Thoracic aorta (tissue), 2 donors: ENCODE measurements at places on chromosomes 1 and 21. TPM values are rescaled to one million over a fixed set of nuclear protein-coding genes. Genes with fewer than 3 reads are reported as not detected.

DNA sequence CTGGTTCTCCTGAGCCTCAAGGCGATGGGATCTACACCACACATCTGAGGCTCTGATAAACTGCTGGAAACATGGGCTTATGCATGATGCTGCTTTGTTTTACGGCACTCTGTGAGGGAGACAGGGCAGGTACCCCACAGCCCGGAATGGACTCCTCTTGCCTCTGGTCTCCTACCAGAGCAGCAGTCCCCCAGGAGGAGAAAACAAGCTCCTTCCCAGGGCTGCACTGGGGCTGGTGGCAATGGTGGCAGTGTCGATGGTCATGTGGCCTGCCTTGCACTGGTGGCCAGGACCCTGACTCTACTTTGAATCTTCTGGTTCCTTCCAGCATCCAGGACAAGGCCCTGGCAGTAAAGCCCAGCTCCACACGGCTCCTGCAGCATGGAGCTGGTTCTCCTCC is 79.4 kb downstream of the TOMM20 start:
- H3K27me3 ChIP-seq = no peaks in the 10 kb centered on the region
- H3K4me3 ChIP-seq = no peak overlapping the region
- no peak for DNase-seq
- peaks cover 21% of the 10 kb centered on the region for H3K4me1 ChIP-seq

DNA sequence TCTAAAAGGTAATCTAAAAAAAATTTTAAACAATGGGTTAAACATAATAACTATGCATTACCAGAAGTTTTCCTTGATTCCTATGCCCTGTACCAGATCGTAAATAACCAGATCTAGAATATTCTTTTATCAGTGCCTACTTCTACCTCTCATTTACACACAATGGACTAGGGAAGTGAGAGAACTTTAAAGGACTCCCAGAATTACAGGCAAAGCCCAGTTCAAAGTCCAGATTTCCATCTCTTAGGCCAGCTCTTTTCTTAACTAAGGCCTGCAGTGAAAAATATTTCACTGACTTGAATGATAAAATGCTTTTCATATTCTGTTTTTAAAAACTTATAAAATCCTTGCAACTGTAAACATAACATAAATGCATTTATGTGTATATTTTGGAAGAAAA is 32.6 kb downstream of the ESRRG start:
- no peak overlapping the region for H3K27ac ChIP-seq
- H3K36me3 ChIP-seq = no peaks in the 10 kb centered on the region
- H3K4me3 ChIP-seq = no peak overlapping the region
- H3K27me3 ChIP-seq = no peaks in the 10 kb centered on the region
- DNase-seq = no peak

DNA sequence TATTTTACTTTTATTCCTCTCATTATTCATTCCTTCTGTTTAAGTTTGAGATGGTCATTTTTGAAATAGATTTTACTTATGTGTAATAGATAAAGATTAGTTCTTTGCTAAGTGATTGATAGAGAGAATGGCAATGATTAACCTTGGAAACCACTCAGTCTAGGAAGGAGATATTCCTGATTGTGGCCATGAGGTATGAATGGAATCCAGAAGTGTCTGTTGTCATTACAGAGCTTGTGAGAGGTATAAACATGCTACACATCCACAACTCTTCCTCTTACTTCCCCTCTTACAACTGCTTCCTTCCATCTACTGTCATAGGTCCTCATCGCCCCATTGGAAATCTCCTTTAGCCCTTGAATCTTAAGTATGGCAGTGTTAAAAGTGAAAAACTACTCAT is 988.8 kb upstream of the B3GALT2 start:
- H3K36me3 ChIP-seq = no peaks in the 10 kb centered on the region
- H3K4me1 ChIP-seq = no peaks in the 10 kb centered on the region
- no peak overlapping the region for H3K4me3 ChIP-seq
- no peak overlapping the region for H3K27ac ChIP-seq
- no peak for DNase-seq
- H3K27me3 ChIP-seq = no peaks in the 10 kb centered on the region

DNA sequence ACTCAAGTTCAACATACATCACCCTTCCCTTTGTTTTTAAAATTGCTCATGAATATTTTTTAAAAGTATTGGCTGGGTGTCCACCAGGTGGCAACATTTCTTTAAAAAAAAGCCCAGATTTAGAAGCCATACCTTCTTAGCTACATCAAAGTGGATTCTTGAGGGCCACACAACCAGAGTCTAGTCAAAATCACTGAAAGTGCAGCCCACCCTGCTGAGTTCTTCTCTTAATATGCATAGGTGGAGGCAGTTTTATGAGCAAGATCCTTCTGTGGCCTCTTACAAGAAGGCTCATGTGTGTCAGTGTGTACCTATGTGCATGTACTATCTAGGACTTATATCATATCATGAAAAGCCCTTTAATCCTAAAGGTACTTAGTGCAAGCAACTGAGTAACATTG is 16.9 kb upstream of the GNG12 start:
- no peak overlapping the region for H3K4me3 ChIP-seq
- H3K36me3 ChIP-seq = no peaks in the 10 kb centered on the region
- H3K27me3 ChIP-seq = no peaks in the 10 kb centered on the region
- no peak for DNase-seq
- peaks cover 12% of the 10 kb centered on the region for H3K4me1 ChIP-seq
- H3K27ac ChIP-seq = no peak overlapping the region

DNA sequence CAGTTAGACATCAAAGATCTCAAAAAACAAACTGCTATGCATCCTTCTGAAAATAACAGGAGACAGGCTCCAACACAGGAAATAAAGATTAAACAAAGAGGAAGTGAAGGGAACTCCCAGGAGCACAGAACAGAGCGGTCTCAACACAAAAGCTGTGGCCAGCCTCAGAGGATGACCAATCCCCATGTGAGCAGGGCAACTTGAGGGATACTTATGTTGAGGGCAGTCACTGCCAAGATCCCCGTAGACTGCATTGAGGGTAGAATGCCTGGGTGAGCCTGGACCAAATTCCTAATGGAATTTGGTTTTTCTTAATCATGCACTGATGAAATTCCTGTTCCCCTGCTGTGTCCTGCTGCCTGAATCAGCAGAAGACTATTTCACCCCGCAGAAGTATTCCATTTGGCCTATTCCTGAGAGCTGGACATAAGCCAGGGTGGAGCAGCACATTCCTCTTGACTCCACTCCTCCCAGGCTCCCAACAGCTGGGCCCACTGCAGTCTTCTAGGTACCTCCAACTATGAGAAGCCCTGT is 49.0 kb downstream of the JAK1 start:
- peaks cover 55% of the 10 kb centered on the region for H3K4me1 ChIP-seq
- peak overlapping the region; percentile 2 for H3K4me3 ChIP-seq
- H3K36me3 ChIP-seq = no peaks in the 10 kb centered on the region
- DNase-seq = peak; percentile 28

DNA sequence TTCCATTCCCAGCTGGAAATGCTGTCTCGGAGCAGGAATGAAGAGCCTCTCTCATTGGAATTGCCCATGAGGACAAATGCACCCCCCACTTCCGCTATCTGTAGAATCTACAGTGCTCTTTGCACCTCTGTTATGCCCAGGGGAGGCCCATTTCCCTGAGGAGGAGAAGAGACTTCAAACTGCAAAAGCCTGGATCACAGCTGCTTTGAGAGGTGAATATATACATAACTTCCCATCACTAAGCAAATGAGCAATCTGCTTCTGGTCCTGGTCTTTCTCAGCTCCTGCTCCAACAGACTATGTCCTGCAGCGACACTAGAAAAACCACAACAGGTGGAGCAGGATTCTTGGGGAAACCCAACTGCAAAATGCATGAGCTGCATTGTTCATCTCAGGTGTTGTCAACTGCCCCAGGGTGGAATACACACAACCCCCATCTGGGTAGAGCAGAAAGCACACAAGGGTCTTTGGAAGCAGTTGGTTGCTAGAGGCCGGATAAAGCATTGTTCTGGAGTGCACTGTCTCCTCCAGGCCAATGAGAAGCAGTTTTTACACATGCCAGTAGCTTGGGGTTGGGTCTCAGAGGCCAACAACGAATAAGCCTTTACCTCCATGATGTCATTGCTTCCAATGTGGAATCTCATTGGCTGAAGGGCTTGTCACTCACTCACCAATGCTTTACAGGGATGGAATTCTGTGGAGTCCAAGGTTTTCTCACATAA is 67.7 kb upstream of the RAB4A start:
- H3K36me3 ChIP-seq = no peaks in the 10 kb centered on the region
- H3K4me3 ChIP-seq = no peak overlapping the region
- no peaks in the 10 kb centered on the region for H3K27me3 ChIP-seq
- no peak for DNase-seq

- H3K4me3 ChIP-seq = no peak overlapping the region
- H3K4me1 ChIP-seq = peaks cover 33% of the 10 kb centered on the region
- H3K27me3 ChIP-seq = no peaks in the 10 kb centered on the region
- DNase-seq = no peak
- H3K27ac ChIP-seq = no peak overlapping the region
These were observed 305.4 kb downstream of the DISC1 start for GRCh38 chr1:231931846-231932454.

GRCh38 chr21:34046917-34047316 is 26.5 kb upstream of the MRPS6 start:
- no peaks in the 10 kb centered on the region for H3K4me1 ChIP-seq
- no peak overlapping the region for H3K27ac ChIP-seq
- H3K36me3 ChIP-seq = no peaks in the 10 kb centered on the region
- no peak for DNase-seq
- H3K27me3 ChIP-seq = no peaks in the 10 kb centered on the region

DNA sequence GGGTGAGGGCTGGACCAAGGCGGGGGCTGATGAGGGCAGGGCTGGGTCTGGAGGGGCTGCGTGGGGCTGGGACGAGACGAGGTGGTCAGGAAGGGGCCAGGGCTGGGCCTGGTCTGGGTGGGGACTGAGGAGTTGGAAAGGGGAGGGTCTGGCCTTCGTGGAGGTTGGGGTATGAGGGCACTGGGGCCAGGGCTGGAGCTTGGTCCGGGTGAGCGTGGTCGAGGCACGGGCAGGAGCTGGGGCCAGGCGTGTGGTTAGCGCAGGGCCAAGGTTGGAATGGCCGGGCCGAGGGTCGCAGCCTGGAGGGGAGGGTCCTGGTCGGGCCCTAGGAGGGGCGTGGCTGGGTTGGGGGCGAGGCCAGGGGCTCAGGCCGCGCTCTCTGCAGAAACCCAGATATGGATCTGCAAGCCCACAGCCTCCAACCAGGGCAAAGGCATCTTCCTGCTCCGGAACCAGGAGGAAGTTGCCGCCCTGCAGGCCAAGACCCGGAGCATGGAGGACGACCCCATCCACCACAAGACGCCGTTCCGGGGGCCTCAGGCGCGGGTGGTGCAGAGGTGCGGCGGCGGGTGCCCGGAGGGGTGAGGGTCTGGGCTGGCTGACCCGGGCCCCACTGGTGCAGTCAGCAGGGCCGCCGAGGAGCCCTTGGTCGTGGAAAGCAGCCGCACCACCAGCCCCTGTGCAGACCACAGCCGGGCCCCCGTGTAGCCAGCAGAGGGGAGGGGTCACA is 9.0 kb downstream of the TTLL10 start:
- H3K36me3 ChIP-seq = no peaks in the 10 kb centered on the region
- no peak overlapping the region for H3K27ac ChIP-seq
- DNase-seq = no peak
- H3K4me1 ChIP-seq = no peaks in the 10 kb centered on the region

DNA sequence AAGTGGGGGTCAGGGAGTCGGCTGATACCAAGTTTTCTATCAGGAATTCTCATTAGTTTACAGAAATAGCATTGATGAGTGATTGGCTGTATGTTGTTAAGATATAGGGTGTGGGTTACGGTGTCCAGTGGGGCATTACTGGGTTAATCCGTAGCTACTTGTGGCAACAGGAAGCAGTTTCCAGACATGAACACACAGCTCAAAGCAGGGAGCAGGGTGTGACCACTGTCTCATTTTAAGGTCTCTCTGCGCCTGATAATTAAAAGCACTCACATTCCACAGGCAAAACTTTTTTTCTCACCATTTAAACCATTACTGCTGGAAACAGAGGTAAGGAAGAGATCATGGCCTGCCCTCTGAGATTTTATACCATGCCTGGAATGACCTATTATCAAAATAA is 114.9 kb downstream of the SIK1 start:
- no peak for DNase-seq
- no peak overlapping the region for H3K27ac ChIP-seq
- H3K36me3 ChIP-seq = no peaks in the 10 kb centered on the region
- H3K4me1 ChIP-seq = no peaks in the 10 kb centered on the region

- H3K27me3 ChIP-seq = no peaks in the 10 kb centered on the region
- peaks cover 27% of the 10 kb centered on the region for H3K4me1 ChIP-seq
- H3K27ac ChIP-seq = peak overlapping the region; percentile 69
- DNase-seq = no peak
These were observed 2.1 kb downstream of the SELENBP1 start for GRCh38 chr1:151370211-151370911.

- DNase-seq = no peak
- no peaks in the 10 kb centered on the region for H3K36me3 ChIP-seq
- H3K4me3 ChIP-seq = no peak overlapping the region
- H3K27ac ChIP-seq = no peak overlapping the region
- H3K4me1 ChIP-seq = peaks cover 3% of the 10 kb centered on the region
These were observed 66.0 kb downstream of the OBSCN start for GRCh38 chr1:228273720-228274451.

DNA sequence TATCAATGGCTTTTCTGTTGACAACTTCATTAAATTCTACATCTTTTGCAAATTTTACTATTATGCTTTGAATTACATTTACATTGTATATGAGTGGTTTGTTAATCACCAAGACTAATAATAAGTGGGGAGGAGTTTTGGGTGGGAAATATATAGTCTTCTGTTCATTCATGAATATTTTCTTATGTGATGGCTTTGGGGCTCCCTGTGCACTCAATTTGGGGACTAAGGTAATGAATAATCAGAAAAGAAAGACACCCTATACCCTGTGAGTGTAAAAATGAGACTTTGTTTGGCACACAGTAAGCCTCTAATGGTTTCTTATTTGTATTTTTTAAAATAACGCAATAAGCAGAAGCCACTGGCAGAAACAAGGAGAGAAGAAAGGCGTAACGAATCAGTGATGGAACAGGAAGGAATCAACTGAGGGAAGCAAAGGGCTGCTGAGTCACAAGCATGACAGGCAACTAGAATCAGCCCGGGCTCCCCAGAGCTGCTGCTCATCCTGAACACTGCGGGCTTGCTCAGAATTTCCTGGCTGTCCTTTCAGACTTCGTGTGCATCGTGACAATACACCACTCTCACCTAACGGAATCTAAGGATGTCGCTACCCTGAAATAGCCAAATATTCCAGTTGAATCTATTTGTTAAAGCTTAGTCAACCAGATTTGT is 20.8 kb upstream of the RGS2 start:
- no peak overlapping the region for H3K4me3 ChIP-seq
- no peaks in the 10 kb centered on the region for H3K36me3 ChIP-seq
- H3K4me1 ChIP-seq = peaks cover 8% of the 10 kb centered on the region
- DNase-seq = no peak
- no peaks in the 10 kb centered on the region for H3K27me3 ChIP-seq
- H3K27ac ChIP-seq = no peak overlapping the region

The HSD3B1 gene
- not detected for total RNA-seq

The MANEAL gene
- 1.8 TPM for total RNA-seq

The RIPPLY3 gene
- total RNA-seq = not detected

The TNFRSF8 gene
- 0.49 TPM for total RNA-seq

The OR14K1 gene
- not detected for total RNA-seq

The C1QTNF12 gene
- 12.5 TPM for total RNA-seq

The AGMAT gene
- total RNA-seq = not detected

The ELF3 gene
- 0.95 TPM for total RNA-seq

The CELA2A gene
- not detected for total RNA-seq

The OR14I1 gene
- total RNA-seq = not detected
